ENCODE measurements at places on chromosomes 1 and 21.

DNA sequence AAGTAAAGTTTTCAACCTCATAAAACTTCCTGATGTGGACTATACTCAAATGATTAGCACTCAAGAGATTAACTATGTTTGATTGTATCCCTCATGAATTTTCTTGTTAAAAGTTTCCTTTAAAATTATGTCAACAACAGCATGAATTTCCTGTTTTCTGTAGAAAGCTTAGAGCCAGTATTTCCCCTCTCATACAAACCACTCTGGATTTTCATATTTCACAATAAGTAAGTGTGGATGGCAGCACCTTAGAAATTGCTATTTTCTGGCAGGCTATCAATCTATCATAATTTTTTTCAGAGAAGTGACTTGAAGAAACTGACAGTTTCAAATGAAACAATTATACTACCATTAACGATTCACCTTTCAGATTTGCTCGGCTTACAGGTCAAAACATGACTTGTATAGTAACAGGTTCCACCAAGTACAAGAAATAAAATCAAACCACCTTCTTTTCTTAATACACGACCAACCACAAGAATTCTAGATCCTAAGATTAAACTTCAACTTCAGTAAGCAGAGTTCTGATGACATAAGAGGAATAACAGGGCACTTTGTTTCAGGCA is 20.8 kb downstream of the ELK4 start:
- no peak for DNase-seq

DNA sequence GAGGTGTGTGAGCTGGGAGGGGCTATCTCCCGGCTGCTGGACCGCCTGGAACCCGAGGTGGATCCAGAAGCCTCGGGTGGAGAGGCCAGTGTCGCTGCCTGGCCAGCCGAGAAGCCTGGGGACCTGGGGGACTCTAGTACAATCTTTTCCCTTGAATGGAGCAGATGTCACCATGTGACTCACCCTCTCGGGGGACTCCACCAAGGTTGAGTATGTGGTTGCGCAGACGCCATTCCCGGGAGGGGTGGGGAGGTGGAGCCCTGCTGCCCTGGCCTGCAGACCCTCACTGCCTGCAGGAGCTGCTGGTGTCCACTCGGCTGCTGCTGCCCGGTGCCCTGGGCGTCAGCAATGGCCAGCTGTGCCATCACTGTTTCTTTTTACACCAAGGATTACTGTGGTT is 40.3 kb downstream of the TP73 start:
- DNase-seq: no peak

DNA sequence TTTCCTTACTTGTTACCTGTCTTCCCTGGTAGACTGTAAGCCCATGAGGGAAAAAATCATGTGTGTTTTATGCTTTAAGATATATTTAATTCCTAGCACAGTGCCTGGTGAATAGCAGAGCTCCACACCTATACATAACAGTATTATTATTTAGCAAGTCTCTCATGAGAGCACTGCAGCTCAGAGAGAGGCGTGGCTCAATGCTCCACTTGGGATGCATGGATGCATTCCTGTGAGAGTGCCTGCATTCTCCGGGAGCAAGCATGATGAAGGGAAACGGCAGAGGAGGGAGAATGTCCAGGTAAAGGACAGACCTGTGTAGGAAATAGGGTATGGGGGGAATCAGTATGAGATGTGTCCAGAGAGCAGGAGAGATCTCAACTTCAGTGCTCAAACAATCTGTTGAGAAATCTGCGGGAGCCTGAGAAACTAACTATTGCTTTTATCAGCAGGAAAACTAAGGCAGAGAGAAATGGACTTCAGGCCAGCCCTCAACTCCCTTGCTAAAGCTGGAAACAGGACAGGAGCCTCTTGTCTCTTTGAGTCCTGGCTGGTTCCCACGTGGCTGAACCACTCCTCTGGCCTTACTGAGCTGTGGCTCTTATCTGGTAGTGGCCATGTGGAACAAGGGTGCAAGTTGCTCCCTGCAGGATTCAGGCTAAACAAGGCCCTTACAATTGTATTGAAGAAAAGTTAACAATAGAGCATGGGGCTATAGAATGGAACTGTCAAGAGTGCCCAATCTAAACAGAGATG is 113.1 kb downstream of the KCNN3 start:
- DNase-seq: no peak

GRCh38 chr1:110312188-110313121 is 26.7 kb upstream of the RBM15 start:
- DNase-seq: peak; percentile 39

DNA sequence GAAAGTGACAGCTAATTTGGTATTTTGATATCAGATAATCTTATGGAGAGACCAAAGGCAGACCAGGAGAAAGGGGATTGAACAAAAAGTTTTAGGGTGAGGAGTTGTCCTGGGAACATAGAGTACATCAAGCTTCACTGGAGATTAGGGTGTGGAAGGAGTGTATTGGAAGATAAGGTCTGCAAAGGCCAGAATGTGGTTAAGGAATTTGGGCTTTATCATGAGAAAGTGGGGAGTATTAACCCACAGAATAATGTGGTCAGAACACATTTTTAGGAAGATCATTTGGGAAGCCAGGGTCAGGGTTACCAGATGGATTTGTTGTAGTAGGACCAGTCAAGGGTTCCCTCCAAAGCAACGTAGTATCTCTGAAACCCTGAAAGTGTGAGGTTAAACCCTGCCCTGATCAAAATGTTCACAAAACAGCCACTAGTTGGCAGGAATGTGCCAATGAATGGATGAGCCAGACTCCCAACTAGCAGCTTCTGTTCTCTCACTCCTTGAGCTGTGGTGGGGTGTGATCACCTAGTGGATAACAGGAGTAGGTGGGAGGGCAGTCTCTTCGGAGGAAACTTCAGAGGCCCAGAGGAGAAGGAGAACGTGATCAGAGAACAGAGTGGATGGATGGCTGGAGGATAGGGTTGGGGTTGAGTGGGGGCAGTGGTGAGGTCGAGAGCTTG is 35.8 kb downstream of the SLC2A1 start:
- no peak for DNase-seq

DNA sequence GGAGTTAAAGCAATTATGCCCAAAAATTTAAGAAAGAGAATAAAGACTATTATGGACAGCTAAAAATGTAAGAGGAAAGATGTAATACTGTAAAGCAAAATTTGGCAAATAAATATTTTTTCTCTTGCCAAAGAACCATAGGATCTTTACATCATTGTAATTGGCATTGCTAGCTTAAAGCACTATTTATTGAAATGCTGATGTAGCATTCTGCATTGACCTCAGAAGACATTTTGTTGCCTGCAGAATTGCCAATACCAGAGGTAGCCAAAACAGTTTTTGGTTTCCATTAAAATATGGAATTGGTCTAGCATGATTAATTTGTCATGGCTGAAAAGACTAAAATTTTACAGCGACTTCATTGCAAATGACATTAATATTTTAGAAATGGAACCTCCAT is 191.5 kb upstream of the CHODL start:
- DNase-seq: no peak

DNA sequence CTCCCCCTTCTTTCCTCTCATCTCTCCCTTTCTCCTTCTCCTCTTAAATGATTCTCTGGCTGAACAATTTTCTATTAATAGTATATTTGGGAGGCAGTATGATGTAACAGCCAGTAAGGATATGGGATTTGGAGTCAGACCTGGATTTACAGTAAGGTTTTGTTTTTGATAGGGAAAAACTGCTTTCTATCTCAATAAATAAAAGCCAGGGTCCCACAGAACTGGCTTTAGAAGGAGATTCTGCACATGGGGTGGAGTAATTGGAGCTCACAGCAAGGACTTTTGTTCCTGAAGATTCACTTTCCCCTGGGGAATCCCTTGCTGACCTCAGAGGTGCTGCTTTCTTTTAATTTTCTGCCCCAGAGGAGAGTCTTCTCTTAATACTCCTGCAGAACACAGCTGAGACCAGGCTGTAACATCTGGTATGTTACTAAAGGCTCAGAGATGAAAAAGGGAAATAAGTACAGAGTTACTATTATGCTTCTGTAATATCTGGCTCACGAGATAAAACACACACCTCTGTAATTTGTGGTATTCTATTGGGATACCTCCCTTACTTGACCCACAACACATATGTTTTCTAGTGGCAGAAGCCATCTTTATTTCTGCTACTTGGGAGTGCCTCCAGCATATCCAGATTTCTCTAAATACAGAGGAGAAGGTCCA is 13.4 kb downstream of the EPB41 start:
- DNase-seq: no peak

- DNase-seq: no peak
Observed at GRCh38 chr1:148352470-148353053, 130.5 kb downstream of the PPIAL4G start.

DNA sequence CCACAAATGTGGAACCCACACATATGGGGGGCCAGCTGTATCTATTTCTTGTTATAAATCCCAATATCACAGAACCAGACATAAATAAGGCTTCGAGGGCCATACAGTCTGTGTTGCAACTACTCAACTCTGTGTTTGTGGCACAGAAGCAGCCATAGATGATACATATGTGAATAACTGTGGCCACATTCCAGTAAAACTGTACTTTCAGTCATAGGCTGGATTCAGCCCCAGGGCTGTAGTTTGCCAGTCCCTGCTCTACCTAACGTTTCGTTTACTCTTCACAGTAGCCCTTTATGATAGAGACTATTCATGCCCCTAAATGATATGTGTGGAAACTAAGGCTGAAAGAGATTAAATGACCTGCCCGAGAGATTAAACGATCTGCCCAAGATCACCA is 48.7 kb downstream of the FHAD1 start:
- DNase-seq: no peak

GRCh38 chr1:101316256-101316655 is 79.4 kb downstream of the S1PR1 start:
- DNase-seq: no peak

DNA sequence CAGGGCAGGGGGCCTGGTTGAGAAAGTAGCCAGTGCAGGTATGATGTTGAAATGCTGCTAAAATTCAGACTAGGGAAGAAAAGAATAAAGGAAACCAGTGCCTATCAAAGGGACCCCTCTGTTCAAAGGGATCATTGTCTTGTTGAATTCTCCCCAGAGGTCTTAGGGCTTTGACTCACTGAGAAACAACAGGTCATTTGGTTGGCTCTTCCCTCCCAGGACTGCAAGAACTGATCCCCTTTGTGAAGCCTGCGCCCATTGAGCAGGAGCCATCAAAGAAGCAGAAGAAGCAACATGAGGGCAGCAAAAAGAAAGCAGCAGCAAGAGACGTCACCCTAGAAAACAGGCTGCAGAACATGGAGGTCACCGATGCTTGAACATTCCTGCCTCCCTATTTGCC is 11.8 kb upstream of the CELSR2 start:
- no peak for DNase-seq

DNA sequence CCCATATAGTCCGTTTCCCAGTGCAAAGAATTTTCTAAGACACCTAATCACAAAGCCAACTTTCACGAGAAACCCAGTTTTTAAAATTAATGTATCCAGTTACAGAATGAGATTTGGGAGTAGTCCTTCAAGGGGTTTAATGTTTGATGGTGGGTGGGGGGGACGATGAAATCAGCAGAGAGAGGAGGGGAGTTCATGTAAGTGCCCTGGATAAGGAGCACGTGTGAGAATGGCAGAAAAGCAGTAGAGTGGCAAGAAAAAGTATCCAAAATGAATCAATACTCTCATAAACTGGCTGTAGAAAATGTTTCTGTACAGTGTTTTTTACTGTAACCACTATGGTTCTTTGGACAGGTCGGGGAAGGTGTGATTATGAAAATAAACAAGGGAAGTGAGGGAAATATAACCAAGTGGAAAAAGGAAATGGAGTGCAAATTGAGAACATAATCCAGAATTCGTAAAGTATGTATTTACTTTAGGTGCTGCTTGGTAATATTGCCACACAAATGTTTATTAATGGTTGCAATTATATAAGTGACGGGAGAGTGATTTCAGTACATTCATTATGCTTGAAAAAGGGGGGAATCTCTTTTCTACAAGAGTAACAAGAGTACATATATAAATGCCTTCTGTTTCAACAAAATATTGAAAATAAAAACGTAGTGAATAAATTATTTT is 118.7 kb upstream of the RRP15 start:
- DNase-seq: no peak

- no peak for DNase-seq
Observed at GRCh38 chr21:20617130-20617529, 381.1 kb upstream of the NCAM2 start.

GRCh38 chr21:33753886-33754285 is 111.6 kb downstream of the ITSN1 start:
- no peak for DNase-seq
